ENCODE measurements at places on chromosomes 3 and 15. TPM values are rescaled to one million over a fixed set of nuclear protein-coding genes. Genes with fewer than 3 reads are reported as not detected.

PDE8A gene
- 12.1 TPM for total RNA-seq

SCAMP5 gene
- 0.97 TPM for total RNA-seq

WNT5A gene
- 6.2 TPM for total RNA-seq

SERINC4 gene
- 0.18 TPM for total RNA-seq

KIF15 gene
- total RNA-seq, result 0.45 TPM

UROC1 gene
- not detected for total RNA-seq

CLDN16 gene
- total RNA-seq, result not detected

AMOTL2 gene
- total RNA-seq, result 36.0 TPM

SLC9C1 gene
- total RNA-seq, result 0.10 TPM

ARF4 gene
- 37.7 TPM for total RNA-seq

MORC1 gene
- not detected for total RNA-seq

ESYT3 gene
- total RNA-seq, result 4.5 TPM

SHC4 gene
- total RNA-seq, result not detected

PIGBOS1 gene
- total RNA-seq, result 7.0 TPM

AMT gene
- 2.3 TPM for total RNA-seq

ABCF3 gene
- total RNA-seq, result 60.3 TPM

CFAP100 gene
- total RNA-seq, result not detected

Measured in psoas muscle (tissue), 8 donors.